ENCODE measurements at places on chromosomes 4 and X.

GRCh38 chr4:138650929-138651448 is 364.6 kb upstream of the NOCT start:
- DNase-seq, result no peak

- no peak for DNase-seq
Observed at GRCh38 chr4:177251237-177251636, 58.4 kb upstream of the NEIL3 start.

DNA sequence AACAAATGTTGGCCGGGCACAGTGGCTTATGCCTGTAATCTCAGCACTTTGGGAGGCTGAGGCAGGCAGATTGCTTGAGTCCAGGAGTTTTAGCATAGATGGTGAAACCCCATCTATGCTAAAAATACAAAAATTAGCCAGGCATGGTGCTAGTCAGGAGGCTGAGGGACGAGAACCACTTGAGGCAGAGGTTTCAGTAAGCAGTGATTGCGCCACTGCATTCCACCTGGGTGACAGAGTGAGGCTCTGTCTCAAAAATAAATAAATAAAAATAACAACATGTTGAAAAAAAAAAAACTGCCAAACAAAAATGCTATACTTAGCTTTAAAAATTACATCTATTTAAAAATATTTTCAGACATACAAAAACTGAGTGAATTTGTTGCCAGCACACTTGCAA is 374.2 kb upstream of the SMIM31 start:
- DNase-seq, result no peak

GRCh38 chrX:555725-556666 is 74.6 kb upstream of the SHOX start:
- no peak for DNase-seq

GRCh38 chr4:168917138-168917779 is 92.8 kb downstream of the CBR4 start:
- peak; percentile 8 for DNase-seq

DNA sequence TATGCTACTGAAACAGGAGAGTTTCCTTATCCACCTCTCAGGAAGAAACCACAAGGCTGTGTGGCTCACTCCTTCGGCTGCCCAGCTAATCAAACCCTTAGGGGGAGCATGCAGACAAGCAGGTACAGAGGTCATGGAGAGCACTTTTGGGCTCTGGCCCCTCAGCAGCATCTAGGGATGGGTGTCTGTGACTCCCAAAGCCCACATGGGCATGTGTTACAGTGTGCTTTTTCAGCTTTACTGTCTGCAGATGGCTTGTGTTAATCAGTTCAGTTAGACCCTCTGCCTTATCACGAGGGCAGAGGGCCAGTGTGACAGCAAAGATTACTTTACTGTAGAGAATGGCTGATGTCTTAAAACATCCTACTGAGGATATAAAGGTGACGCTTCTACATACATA is 447.4 kb downstream of the PCDH10 start:
- no peak for DNase-seq
